Myocyte (in vitro differentiated cells): ENCODE measurements at places on chromosomes 16 and 17. TPM values are rescaled to one million over a fixed set of nuclear protein-coding genes. Genes with fewer than 3 reads are reported as not detected.

Gene GGT6
- total RNA-seq: not detected in 2 replicates

Gene DNAH9
- total RNA-seq: 0.05 TPM in 1 of 2 replicates, not detected in the other

Gene GDPD3
- 0.24 and 0.47 TPM in 2 replicates for total RNA-seq

Gene MYO1D
- 34.8 and 49.2 TPM in 2 replicates for total RNA-seq

Gene METTL9
- total RNA-seq: 131 and 149 TPM in 2 replicates

Gene IRX6
- total RNA-seq: 0.05 and 0.13 TPM in 2 replicates

Gene PRAC2
- total RNA-seq: not detected in 2 replicates

Gene SSTR5
- 0.29 and 1.6 TPM in 2 replicates for total RNA-seq

Gene HIRIP3
- 11.9 and 12.7 TPM in 2 replicates for total RNA-seq

Gene ASGR2
- total RNA-seq: not detected in 2 replicates

Gene CA4
- not detected in 2 replicates for total RNA-seq

Gene ASPA
- total RNA-seq: 0.03 and 0.05 TPM in 2 replicates

Gene PPL
- total RNA-seq: 5.9 and 25.4 TPM in 2 replicates

Gene PTX4
- not detected in 2 replicates for total RNA-seq

Gene SHCBP1
- 0.88 and 3.2 TPM in 2 replicates for total RNA-seq

Gene GPR179
- total RNA-seq: 0.03 and 0.05 TPM in 2 replicates

GRCh38 chr17:80381416-80381923 is 33.5 kb upstream of the ENDOV start:
- DNase-seq: no peak

- no peak for DNase-seq
Observed at GRCh38 chr16:81394966-81395655, 49.5 kb upstream of the CMIP start.

DNA sequence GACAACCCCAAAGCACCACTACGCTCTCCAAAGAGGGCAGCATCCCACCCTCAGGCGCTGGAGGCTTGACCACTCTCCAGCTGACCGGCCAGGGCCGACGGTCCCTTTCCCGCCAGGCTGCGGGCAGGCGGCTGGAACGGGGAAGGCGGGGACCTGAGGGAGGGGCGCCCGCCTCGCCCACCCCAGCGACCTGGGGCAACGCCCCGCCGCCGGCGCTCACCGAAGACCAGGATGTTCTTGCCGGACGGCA is 431 bp downstream of the DYNC1LI2 start:
- DNase-seq: peak; percentile 30

- peak; percentile 7 for DNase-seq
Observed at GRCh38 chr16:72247821-72248253, 75.9 kb upstream of the PMFBP1 start.

GRCh38 chr16:51049678-51050376 is 101.2 kb downstream of the SALL1 start:
- no peak for DNase-seq

GRCh38 chr17:41215681-41216080 is 10.8 kb upstream of the KRTAP9-2 start:
- DNase-seq: no peak

DNA sequence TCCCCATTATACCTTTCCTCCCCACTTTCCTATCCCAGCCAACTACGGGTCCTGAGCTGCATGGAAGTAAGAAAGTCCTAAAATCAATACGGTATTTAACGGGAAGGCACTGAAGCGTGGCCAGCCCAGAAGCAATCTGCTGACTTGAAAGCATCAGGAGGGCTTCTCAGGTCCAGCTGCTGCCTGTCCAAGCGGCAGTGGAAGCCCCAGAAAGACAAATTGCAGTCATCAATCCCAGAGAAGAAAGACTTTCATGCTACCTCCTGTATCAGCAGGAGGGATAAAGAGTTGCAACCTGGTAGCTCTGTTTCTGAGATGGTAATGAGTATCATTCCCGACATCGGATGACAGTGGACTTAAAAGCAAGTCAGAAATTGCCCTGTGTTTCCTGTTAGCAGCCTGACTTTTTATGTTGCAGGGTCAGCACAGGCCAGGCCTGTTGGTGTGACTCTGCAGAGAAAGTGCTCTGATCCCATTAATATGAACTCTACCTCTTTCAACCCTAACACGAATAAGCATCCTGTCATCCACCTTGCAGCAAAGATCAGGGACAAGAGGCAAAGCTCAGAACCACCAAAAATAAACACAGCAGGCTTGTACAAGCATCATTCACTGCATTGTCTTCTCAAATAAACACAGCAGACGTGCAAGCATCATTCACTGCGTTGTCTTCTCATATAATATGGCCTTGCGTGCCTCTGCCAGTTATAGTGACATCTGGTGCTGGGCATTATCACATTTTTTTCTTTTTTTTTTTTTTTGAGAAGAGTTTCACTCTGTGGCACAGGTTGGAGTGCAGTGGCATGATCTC is 358.6 kb upstream of the CDH11 start:
- DNase-seq: no peak

- no peak for DNase-seq
Observed at GRCh38 chr16:54816471-54816870, 114.2 kb upstream of the IRX5 start.

DNA sequence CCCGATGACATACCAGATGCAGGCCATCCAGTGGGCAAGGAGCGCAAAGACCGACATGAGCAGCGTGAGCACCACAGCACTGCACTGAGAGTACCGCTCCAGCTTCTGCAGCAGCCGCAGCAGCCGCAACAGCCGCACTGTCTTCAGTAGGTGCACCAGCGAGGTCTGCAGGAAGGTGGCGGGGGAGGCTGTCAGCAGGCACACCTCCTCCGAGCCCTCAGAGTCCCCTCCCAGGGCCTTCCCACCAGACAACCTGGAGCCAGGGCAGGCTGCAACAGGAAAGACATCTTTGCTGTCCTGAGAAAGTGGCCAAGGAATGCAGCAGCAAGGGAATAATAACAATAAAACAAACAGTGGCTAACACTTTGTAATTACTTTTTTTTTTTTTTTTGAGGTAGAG is 9.1 kb downstream of the KCNH4 start:
- no peak for DNase-seq

GRCh38 chr17:15511142-15511541 is 43.7 kb upstream of the CDRT4 start:
- no peak for DNase-seq

GRCh38 chr16:28175715-28176114 is 36.0 kb downstream of the XPO6 start:
- no peak for DNase-seq

DNA sequence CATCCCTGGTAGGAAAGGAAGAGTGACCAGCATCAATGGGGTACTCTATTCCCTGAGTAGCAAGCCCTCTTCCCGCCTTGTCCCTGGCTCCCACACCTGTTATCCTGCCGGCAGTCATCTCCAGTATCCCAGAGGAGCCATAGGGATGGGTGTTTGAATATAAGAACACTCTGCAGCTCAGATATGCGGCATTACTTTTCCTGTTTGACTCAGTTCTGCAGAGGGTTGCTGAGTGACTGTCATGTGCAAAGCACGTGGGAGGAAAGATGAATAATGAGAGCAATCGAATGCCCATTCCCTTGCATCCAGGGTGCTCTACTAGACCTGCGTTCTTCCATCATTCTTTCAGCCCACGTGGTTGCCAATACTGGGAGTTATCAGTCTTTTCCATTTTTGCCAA is 115.1 kb downstream of the PRKCB start:
- no peak for DNase-seq

- peak; percentile 52 for DNase-seq
Observed at GRCh38 chr16:1181404-1182315, 28.8 kb downstream of the CACNA1H start.

DNA sequence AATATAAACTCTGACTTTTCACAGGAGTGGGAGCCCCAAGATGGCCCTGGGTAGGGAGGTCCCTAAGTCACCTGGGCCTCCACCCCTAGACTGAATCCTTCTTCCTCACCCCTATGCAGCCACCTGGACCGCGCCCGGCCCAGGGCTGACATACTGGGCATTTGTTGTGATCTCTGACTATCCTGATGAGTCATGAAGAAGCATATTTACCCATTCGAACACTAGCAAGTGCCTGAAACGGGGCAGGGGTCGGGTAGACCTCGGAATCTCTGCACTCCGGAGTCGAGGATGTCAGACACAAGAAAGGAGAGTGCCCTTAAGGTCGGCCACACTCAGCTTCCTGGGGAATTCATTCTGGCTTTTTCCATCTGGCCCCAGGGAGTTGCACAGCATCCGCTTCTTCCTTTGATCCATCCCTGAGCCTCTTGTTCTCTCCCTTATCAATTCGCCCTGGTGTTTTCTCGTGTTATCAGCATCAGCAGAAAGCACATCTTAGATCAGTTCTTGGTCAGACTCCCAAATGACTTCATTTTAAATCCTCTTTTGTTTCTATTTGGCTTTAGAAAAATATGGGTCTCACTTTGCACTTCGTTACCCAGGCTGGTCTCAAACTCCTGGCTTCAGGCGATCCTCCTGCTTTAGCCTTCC is 10.4 kb downstream of the METTL22 start:
- peak; percentile 48 for DNase-seq

DNA sequence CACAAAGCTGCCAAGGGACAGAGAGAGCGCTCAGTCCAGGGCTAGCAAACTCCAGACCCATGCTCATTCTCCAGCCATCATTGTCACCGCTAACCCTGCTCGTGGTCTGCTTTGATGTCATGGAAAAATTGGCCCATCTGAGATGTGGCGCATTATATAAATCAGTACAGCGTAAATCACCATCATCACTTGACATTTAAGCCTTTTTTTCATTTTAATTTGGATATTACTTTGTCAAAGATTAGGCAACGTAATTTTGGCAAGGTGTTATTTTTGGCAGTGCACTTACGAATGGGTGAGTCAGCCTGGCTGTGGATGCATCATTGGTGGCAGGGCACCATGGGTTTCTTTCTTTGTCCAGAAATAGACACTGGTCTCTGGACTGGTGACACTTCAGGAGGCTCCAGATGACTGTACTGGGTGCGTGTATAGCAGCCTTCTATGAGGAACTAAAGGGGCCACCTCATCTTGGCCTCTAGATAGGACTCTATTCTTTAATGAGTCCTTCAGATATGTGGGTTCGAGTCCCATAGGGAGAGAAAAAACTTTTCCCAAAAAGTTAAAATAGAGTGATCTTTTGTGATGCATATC is 166.3 kb downstream of the MSI2 start:
- DNase-seq: peak; percentile 92

DNA sequence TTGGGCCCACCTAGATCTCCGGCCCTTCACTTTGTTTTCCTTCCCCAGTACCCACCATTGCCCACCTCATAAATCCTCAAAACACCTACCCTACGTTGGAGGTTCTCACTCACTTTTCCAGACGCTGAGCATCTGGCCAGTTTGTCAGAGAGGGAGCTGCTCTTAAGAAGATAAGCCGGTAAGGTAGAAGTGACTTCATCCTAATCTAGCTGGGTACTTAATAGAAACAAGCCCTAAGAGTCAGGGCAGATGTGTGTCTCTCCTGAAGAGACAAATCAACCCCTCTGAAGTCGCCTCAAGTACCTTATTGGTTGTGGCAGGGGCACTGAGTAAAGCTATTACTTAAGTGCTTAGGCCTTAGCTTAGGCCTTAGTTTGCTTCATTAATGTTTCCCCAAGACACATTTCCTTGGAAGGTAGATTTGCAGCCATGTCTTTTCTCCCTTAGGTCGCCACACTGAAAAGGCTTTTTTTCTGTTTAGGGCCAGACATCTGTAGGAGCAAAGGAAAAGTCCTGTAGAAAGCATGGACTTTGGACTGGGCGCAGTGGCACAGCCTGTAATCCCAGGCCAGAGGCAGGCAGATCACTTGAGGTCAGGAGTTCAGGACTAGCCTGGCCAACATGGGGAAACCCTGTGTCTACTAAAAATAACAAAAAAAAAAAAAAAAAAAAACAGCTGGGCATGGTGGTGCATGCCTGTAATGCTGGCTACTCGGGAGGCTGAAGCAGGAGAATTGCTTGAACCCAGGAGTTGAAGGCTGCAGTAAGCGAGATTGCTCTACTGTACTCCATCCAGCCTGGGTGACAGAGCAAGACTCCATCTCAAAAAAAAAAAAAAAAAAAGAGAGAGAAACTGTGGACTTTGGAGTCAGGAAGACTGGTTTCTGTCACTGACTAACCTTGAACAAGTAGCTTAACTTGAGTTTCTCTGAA is 1.0 kb downstream of the TACO1 start:
- peak; percentile 15 for DNase-seq

DNA sequence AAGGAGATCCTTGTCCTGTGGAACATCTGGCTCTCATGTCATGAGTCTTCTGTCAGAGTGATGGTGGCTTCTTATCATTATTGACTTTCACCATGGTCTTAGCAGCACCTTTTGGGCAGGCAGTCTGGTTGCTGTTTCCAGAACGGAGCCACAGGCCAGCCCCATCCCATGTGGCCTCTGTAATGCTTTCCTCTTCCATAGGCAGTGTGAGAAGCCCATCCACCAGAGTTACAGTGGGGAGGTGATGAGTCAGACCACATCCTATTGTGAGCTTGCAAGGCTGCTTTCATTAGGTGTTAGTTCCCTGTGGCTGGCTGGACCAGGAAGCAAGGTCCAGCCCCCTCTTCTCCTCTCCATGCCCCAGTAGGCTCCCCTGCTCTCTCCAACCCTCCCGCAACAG is 30.8 kb upstream of the SPACA3 start:
- no peak for DNase-seq

GRCh38 chr17:43434902-43435319 is 36.1 kb downstream of the ARL4D start:
- DNase-seq: no peak

- peak; percentile 66 for DNase-seq
Observed at GRCh38 chr17:50266384-50267073, 7.7 kb upstream of the TMEM92 start.

DNA sequence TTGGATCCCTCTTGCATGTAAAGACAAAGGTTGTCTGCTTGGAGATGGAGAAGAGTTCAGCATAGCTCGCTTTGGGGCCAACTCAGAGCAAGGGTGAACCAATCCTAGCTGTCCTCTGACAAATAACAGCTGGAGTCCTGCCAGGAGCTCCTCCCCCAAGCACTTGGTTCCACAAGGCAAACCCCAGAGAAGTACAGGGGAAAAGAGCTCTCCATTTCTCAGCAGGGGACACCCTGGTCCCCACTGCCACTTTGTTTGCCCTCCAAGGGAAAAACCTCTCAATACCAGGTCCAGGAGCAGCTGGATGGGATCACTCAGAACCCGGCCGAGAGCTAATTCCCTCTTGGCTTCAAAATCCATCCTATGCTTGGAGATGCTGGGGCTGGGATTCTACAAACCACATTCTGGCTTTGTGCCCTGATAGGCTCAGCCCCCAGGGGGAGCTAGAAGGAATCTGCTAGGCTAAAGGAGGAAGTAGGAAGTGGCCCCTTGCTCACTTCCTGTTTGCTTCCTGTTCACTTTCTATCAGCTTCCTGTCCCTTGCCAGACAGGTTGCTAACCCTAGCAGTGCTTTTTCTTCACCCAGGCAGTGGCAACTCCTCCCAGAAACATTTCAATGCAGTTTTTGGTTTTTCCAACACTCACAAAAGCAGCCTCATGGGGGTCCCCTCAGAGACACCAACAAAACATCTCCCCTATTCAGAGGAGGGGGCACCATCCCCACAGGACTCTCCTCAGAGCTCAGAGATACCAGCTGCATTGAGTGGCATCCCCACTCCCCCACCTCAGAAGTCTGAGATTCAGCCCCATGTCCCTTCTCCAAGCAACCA is 30.7 kb downstream of the CDRT4 start:
- DNase-seq: peak; percentile 62

GRCh38 chr17:56351675-56352074 is 198.4 kb downstream of the ANKFN1 start:
- no peak for DNase-seq

- no peak for DNase-seq
Observed at GRCh38 chr17:63193827-63194226, 227.8 kb downstream of the TANC2 start.
